ENCODE measurements at places on chromosomes 12 and 14.
A peak's percentile ranks its signal among the peaks of the same experiment; 100 is the strongest.

DNA sequence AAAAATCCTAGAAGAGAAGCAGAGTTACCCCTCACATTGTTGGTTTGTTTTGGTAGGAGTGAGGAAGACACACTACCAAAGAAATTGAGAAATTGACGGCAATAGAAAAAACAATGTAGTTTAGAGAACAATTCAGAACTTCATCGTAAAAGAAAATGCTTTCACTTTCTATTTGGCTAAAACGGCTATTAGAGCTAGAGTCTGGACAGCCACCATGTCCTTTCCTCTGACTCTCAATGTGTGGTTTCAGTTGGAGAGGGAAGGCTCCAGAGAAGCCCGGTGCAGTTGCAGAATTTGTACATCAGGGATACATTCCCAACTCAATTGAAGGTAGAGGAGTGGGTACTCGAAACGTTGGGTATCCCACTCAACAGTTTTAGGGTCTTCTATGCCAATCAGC is 535.3 kb downstream of the GALC start:
- DNase-seq: peak; percentile 79

DNA sequence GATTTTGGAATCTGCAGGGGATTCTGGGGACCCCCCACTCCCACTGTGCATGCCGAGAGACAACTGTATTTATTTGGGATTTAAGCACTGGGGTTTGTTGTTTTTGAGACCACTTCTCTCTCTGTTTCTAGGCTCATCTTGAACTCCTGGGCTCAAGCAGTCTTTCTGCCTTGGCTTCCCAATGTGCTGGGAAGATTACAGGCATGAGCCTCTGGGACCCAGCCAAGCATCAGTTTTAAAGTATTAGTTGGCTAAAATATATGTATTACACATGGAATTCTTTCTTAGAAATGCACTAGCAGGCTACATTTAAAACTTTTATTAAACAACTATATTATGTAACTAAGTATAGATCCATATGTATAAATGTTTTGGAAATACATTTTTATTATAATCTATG is 78.3 kb downstream of the AEBP2 start:
- no peak for DNase-seq

GRCh38 chr12:64085996-64086395 is 136.1 kb downstream of the KICS2 start:
- no peak for DNase-seq

- no peak for DNase-seq
Observed at GRCh38 chr14:97080991-97081390, 283.8 kb downstream of the VRK1 start.

DNA sequence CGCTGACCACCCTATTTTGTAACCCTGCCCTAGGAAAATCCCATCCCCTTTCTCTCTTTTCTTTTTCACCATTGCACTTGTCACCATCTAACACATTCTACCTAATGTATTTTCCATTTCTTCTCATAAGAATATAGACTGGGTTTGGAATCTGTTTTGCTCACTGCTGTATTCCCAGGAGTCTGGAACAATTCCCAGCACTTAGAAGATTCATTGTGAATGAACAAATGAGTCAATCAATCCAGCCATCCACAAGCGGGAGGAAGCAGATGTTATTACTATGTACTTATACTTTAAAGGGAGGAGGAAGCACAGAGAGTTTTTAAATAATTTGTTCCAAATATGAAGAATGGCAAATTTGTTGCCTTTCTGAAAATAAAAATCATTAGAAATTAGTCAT is 142.1 kb downstream of the KIF21A start:
- no peak for DNase-seq

GRCh38 chr12:132172619-132173018 is 28.4 kb downstream of the NOC4L start:
- no peak for DNase-seq
